ENCODE measurements at places on chromosomes 2 and 18.

- no peak for DNase-seq
Measured at GRCh38 chr2:12381543-12382325, 335.0 kb upstream of the TRIB2 start.

- DNase-seq = no peak
Measured at GRCh38 chr2:29742656-29743055, 178.7 kb downstream of the ALK start.

- DNase-seq = no peak
Measured at GRCh38 chr2:121279476-121280220, 5.4 kb downstream of the TFCP2L1 start.

DNA sequence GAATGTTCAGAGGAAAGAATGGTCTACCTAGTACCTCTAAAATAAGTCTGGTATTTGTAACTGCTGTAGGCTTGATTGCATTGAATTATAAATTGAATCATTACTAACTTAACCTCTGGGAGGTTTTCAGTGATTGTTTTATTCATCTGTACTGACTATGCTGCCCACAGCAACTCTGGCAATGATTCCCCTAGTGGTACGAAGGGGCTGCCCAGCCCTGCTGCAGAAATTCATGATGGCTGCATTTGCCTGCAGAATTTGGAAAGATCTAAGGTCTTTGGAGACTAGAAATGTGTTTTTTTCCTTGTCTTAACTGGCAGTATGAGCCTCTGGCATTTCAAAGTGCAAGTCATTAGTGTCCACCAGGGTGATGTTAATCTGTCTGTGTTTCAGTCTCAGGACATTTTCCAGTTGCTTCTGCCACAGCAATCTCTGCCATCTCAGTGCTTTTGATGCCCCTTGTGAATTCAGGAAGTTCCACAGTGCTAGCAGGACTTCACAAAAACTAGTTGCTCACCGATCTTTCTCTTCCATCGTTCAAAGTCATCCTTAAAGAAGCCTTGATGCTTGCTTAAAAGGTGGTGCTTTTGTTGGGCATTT lies 13.4 kb upstream of the LRPPRC start:
- no peak for DNase-seq

DNA sequence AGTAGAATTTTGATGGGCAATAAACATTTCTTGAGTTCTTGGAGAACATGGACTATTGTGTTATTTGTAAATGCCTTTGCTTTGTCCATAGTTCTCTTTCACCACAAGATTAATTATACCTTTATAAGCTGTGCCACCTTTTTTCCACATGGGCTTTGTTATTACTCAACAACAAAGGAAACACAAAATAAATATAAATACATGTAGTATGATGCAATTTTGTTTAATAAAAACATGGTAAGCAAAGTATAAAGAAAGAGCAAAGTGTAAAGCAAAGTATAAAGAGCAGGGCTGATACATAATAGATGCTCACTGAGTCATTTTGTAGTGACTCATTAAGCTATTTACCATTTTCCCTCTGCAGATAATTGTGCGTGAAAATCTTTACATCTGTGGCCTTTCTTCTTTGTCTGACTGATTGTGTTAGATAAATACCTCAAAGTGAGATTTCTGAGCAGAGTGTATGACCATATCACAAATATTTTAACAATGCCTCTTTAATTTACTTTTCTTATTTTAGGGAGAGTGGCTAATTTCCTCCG lies 80.9 kb downstream of the CERS6 start:
- DNase-seq = no peak

Measured in COLO829 (cell line).